Pancreas (tissue), 10 donors: ENCODE measurements at places on chromosomes 2 and 18. TPM values are rescaled to one million over a fixed set of nuclear protein-coding genes. Genes with fewer than 3 reads are reported as not detected.

DNA sequence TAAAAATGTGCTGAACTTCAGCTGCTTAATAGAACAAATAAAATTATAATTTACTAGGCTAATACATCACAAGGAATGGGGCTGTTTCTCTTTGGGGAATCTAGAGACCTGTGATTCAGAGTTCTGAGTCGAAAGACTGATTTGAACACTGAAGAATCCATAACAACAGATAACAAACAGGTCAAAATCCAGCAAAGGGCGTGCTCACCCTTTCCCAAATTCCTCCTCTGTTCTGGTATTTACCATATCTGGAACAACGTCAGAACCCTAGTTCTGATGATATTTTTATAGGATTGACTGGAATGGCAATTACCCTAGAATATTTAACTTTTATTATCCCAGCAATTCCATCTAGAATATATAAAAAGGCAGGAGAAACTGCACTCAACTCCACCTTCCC lies 66.0 kb upstream of the ITGA6 start:
- no peak for DNase-seq
- no peak overlapping the region for H3K4me3 ChIP-seq
- no peaks in the 10 kb centered on the region for H3K36me3 ChIP-seq
- no peaks in the 10 kb centered on the region for H3K27me3 ChIP-seq

- H3K36me3 ChIP-seq = no peaks in the 10 kb centered on the region
- DNase-seq = no peak
- no peak overlapping the region for H3K4me3 ChIP-seq
- H3K4me1 ChIP-seq = no peaks in the 10 kb centered on the region
- no peaks in the 10 kb centered on the region for H3K27me3 ChIP-seq
- H3K27ac ChIP-seq = no peak overlapping the region
These were observed 236.7 kb downstream of the TCF4 start for GRCh38 chr18:55351241-55351691.

DNA sequence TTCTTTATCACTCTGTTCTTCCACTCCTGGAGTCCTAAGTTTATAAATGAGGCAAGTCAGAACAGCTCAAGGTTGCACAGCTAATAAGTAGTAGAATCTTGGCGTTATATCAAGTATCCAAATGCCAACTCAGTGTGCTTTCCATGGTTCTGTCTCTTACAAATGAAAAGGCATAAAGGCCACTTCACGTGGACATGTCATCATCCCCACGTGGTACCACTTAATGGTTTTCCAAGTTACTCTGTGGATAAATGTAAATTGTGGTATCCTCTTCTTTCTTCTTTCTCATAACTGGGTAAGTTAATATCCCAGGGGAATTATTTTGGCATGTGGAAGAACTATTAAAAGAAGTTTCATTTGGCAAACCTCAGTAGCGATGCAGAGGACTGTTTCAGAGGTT lies 131.5 kb upstream of the L3MBTL4 start:
- no peaks in the 10 kb centered on the region for H3K27me3 ChIP-seq
- no peak overlapping the region for H3K4me3 ChIP-seq
- DNase-seq = no peak
- peaks cover 6% of the 10 kb centered on the region for H3K4me1 ChIP-seq
- H3K36me3 ChIP-seq = no peaks in the 10 kb centered on the region

- H3K27me3 ChIP-seq = no peaks in the 10 kb centered on the region
- no peak overlapping the region for H3K4me3 ChIP-seq
- H3K36me3 ChIP-seq = no peaks in the 10 kb centered on the region
- DNase-seq = no peak
- no peaks in the 10 kb centered on the region for H3K4me1 ChIP-seq
These were observed 305.2 kb downstream of the CDH2 start for GRCh38 chr18:27871726-27872125.

DNA sequence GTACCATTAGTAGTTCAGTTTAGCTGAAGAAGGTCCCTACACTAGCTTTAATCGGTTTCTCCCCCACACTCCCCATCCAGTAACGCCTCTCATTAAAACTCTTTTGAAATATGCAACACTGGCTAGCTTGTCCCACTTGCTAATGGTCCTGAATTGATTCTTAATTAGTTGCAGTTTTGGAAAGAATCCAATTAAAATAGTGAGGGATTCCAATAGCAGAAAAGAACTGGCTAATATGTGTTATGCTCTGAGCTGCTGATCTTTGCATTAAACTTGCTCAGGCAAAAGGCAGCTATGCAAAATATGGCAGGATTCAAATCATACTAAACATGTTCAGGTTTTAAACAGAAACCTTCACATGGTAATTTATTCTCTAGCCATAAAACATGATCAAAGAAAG lies 252.5 kb upstream of the HNRNPA3 start:
- H3K27ac ChIP-seq = no peak overlapping the region
- no peaks in the 10 kb centered on the region for H3K27me3 ChIP-seq
- no peaks in the 10 kb centered on the region for H3K4me1 ChIP-seq
- DNase-seq = no peak
- H3K36me3 ChIP-seq = no peaks in the 10 kb centered on the region

GRCh38 chr2:182482511-182482910 lies 55.7 kb upstream of the PDE1A start:
- no peaks in the 10 kb centered on the region for H3K4me1 ChIP-seq
- H3K27me3 ChIP-seq = no peaks in the 10 kb centered on the region
- no peak overlapping the region for H3K4me3 ChIP-seq
- H3K27ac ChIP-seq = no peak overlapping the region
- no peaks in the 10 kb centered on the region for H3K36me3 ChIP-seq

DNA sequence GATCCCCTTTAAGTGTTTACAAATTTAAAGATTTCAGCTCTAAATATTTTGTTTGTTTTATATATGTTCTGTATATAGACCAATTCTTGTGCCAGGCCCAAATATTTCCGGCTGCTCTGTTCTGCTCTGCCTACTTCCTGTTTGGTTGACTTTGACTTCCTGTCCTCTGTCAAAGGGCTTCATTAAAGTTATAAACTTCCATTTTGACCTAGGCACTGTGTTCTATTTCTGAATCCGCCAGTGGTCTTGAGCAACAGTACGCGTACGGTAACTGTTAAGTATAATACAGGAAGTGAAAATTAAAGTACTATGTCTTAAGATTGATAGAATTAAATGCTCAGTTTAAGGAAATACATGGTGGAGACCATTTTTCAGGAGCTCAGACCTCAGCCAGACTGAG lies 13.5 kb upstream of the REL start:
- DNase-seq = no peak
- no peaks in the 10 kb centered on the region for H3K36me3 ChIP-seq
- no peak overlapping the region for H3K27ac ChIP-seq
- H3K4me1 ChIP-seq = no peaks in the 10 kb centered on the region

DNA sequence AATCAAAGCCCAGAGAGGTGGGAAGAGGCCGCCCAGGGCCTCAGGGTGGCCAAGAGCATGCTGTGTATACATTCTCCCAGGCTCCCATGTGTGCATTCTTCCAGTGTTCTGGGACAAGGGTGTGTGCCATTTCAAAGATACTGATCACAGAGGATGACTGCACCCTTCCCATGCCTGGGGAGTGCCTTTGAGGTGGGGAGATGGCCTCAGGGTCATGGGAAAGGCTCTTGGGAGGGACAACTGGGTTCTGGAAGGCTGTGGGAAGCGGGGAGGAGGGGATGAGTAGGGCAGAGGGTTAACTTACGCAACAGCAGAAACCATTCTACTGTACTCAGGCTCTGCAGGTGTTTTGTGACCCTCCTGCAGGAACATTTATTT lies 40.9 kb downstream of the KLHL29 start:
- DNase-seq = no peak
- H3K4me1 ChIP-seq = no peaks in the 10 kb centered on the region
- no peak overlapping the region for H3K27ac ChIP-seq

GRCh38 chr2:173298536-173299097 lies 56.1 kb upstream of the CDCA7 start:
- no peak overlapping the region for H3K4me3 ChIP-seq
- H3K27me3 ChIP-seq = no peaks in the 10 kb centered on the region
- no peaks in the 10 kb centered on the region for H3K36me3 ChIP-seq
- no peak for DNase-seq

- no peak overlapping the region for H3K4me3 ChIP-seq
- DNase-seq = no peak
- H3K27ac ChIP-seq = no peak overlapping the region
These were observed 1.3 kb upstream of the FAM136A start for GRCh38 chr2:70303186-70303585.

DNA sequence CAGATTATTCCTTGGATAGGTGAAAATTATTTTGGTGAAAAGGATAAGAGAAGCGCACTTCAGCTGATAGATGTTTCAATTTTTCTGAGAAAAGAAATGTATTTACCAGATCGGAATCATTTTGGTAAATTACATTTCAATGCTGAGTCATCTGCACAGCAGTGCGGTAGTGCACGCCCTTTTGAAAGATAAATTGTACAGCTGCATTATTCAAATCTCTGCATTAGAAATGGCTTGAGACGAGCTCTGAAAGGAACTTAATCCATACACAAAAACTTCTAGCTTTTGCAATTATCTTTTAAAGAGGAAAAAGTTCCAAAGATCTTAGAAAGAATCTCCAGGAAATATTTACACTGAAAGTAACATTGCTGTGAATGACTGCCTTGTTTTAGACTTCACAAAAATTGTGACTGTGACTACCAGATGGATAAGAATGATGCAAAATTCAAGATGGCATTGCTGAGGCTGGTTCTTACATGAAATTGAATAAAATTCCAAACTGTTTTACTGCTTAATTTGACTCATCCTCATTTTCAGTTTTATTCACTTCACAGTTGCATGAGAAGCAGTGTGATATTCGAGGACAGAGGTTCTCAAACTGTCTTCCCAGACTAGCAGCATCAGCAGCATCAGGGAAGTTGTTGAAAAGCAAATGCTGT lies 161.7 kb downstream of the RND3 start:
- no peaks in the 10 kb centered on the region for H3K36me3 ChIP-seq
- H3K27ac ChIP-seq = no peak overlapping the region
- no peaks in the 10 kb centered on the region for H3K4me1 ChIP-seq
- H3K4me3 ChIP-seq = no peak overlapping the region
- no peak for DNase-seq

GRCh38 chr2:120856421-120856862 lies 120.8 kb downstream of the GLI2 start:
- H3K4me1 ChIP-seq = no peaks in the 10 kb centered on the region
- H3K27me3 ChIP-seq = no peaks in the 10 kb centered on the region
- H3K36me3 ChIP-seq = no peaks in the 10 kb centered on the region

DNA sequence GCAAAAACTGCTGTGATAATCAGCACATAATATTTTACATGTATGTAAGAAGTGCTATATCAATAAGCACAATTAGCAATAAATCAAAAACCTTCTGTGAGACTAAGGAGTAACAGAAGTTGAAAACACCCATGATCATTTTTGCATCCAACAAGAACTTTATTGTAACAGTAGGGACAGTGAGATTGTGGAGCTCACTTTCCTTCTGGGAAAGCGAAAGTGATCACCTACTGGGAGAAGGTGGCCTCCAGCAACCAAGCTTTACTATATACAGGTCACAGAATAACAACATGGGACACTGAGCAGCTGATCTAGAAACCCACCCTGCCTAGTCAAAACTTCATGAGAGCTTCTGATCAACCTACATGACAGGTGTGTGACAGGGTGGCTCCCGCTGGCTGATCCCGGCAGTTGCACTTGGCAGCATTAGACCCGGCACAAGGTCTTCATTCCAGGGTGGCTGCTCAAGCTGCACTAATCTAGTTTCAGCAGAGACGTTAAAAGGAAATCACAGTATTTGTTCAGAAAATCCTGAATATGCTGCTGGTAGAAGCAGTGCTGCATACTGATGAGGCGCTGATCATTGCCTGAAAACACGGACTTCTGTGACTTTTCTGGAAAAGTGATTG lies 63.5 kb upstream of the ARL5A start:
- H3K27ac ChIP-seq = no peak overlapping the region
- DNase-seq = no peak
- no peaks in the 10 kb centered on the region for H3K4me1 ChIP-seq
- H3K4me3 ChIP-seq = no peak overlapping the region
- no peaks in the 10 kb centered on the region for H3K27me3 ChIP-seq
- no peaks in the 10 kb centered on the region for H3K36me3 ChIP-seq

DNA sequence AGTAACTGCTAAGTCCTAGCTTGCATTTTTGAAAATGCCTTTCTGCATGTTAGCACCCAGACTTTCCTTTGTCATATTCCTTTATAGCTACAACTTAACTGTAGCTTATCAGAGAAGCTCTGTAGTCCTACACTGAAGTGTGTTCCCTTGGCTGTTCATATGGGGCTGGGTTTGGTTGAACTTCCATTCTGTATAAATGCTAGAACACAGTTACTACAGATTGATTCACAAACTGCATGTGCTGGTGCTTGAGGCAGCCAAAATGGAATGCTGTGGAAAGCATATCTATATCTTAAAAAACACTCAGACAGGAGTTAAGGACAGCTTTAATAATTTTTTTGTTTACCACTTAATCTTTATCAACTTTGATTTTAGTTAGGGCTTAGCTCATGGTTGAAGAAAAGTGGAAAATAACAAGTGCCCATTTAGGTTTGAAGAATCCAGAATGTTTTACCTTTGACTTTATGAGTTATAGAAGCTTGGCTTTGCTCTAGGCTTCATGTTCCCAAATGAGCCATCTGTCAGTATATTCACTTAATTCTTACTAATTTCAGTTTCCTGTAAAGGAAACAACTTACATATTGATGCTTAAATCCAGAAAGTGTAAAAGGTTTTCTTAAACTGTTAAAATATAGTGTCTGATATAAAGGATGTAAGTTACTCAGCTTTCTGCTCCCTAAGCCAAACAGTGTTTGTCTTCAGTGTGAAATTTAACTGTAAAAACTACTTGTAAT lies 148.9 kb downstream of the AGPS start:
- no peaks in the 10 kb centered on the region for H3K27me3 ChIP-seq
- H3K27ac ChIP-seq = no peak overlapping the region
- no peak overlapping the region for H3K4me3 ChIP-seq
- H3K36me3 ChIP-seq = no peaks in the 10 kb centered on the region
- H3K4me1 ChIP-seq = no peaks in the 10 kb centered on the region

DNA sequence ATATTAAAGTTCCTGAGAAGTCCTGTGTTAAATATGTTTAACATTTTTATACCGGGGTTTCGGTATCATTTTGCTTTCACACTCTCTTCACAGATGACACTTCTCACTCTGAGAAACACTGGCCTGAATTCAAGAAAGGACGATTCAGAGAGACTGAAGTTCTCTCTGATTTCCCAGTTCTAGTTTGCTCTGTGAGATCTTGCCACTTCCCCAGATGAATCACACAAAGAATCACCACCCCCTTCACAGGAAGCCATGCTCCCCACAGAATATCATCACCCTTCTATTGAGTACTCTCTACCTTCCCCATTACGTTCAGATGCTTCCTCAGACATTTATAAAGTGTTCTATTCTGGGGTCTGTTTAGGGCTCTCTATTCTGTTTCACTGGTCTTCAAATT lies 16.1 kb upstream of the CD207 start:
- no peak overlapping the region for H3K4me3 ChIP-seq
- no peak for DNase-seq
- no peaks in the 10 kb centered on the region for H3K36me3 ChIP-seq
- no peak overlapping the region for H3K27ac ChIP-seq

The SERPINB11 gene
- not detected for total RNA-seq

The GALR1 gene
- total RNA-seq = 0.05 TPM

The IGFBP5 gene
- 17.6 TPM for total RNA-seq

The RAX gene
- not detected for total RNA-seq

The IL1B gene
- 1.3 TPM for total RNA-seq

The GPR155 gene
- total RNA-seq = 7.4 TPM

The LRRC30 gene
- total RNA-seq = not detected

The HRH4 gene
- not detected for total RNA-seq
